ENCODE measurements at places on chromosomes 12 and 14. TPM values are rescaled to one million over a fixed set of nuclear protein-coding genes. Genes with fewer than 3 reads are reported as not detected.
A peak's percentile ranks its signal among the peaks of the same experiment; 100 is the strongest.

PLA2G1B gene
- total RNA-seq, result not detected

LMNTD1 gene
- total RNA-seq, result not detected

WNT5B gene
- 2.4 TPM for total RNA-seq

USP30 gene
- total RNA-seq, result 13.6 TPM

SPX gene
- total RNA-seq, result 15.7 TPM

OAS2 gene
- total RNA-seq, result 8.0 TPM

NOS1 gene
- total RNA-seq, result 0.15 TPM

MGAT4C gene
- 2.3 TPM for total RNA-seq

DNA sequence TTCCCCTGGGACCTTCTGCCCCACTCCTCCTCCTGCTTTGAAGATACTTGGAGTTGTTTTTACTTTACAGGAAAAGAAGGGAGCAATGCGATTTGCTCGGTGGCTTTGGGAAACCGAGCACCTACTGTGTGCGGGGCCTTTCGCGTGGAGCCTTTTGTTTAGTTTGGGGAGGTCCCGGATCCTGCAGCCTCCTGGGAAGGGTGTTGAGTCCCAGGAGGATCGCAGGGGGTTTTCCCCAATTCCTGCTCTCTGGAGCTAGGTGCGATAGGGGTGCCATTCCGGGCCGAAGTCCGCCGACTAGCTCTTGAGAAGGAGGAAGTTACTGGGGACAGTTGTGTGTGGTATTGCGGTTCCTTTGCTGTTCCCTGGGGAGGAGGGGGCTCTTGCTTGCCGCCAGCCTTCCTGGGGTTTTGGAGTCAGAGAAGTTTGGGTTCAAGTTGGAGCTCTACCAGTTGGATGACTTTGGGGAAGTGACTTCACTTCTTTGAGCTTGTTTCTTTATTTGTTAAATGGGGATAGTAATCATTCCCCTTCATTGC is 1.1 kb downstream of the BRI3BP start:
- no peak for DNase-seq

DNA sequence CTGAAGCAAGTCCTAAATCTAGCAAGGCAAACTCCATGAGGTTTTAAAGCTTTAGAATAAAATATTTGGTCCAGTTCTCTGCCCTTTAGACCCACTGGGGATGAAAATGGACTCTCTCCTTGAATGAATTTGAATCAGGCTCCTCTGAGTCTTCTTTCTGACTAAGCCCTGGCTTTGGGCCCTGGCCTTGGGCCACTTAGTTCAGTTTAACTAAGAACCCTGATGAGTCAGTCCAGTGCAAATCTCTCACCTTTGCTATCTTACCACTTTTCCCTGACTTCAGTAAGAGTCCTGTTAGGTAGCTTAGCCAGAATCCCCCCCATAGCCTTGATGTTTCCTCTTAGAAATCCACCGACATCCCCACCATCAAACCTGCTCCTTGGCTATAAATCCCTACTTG is 427.5 kb downstream of the SNAPC1 start:
- peak; percentile 30 for DNase-seq

DNA sequence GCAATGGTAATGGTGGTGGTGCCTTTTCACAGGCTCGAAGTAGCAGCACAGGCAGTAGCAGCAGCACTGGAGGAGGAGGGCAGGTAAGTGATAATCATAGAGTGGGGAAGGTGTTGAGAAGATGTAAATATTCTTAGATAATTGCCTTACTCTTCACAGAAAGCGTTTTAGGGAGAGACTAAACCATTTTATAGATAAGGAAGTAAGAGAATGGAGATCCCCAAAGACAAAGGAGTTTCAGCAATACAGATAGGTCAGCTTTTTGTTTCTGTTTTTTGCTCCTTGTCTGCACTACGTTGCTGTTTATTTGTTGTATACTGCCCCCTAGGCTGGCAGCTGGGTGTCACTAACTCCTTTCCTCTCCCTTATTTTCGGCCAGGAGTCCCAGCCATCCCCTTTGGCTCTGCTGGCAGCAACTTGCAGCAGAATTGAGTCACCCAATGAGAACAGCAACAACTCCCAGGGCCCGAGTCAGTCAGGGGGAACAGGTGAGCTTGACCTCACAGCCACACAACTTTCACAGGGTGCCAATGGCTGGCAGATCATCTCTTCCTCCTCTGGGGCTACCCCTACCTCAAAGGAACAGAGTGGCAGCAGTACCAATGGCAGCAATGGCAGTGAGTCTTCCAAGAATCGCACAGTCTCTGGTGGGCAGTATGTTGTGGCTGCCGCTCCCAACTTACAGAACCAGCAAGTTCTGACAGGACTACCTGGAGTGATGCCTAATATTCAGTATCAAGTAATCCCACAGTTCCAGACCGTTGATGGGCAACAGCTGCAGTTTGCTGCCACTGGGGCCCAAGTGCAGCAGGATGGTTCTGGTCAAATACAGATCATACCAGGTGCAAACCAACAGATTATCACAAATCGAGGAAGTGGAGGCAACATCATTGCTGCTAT is 2.0 kb downstream of the SP1 start:
- peak; percentile 46 for DNase-seq

- peak; percentile 5 for DNase-seq
These were observed 15.3 kb downstream of the FAM222A start for GRCh38 chr12:109728921-109729320.

GRCh38 chr12:67068204-67068731 is 200.9 kb upstream of the CAND1 start:
- no peak for DNase-seq

- DNase-seq, result no peak
These were observed 249.2 kb downstream of the TRHDE start for GRCh38 chr12:72521326-72521725.

DNA sequence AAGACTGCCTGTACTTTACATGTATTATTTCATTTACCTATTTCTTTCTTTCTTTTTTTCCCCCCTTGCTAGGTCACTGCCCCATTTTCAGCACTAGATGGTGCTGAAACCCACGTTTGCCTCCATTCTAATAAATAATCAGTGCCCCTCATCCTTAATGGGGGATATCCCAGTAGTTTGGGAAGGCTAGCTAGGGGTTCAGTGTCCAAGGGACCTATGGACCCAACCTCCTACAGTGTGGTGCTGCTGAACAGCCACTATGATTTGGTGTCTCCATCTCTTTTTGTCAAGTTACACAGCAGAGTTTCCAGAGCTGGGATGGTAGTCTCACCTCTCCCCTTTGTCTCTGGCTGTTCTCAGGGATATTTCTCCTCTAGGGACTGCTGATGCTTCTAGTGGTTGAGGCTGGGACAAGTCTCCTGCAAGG is 6.5 kb upstream of the HCFC2 start:
- DNase-seq, result no peak

DNA sequence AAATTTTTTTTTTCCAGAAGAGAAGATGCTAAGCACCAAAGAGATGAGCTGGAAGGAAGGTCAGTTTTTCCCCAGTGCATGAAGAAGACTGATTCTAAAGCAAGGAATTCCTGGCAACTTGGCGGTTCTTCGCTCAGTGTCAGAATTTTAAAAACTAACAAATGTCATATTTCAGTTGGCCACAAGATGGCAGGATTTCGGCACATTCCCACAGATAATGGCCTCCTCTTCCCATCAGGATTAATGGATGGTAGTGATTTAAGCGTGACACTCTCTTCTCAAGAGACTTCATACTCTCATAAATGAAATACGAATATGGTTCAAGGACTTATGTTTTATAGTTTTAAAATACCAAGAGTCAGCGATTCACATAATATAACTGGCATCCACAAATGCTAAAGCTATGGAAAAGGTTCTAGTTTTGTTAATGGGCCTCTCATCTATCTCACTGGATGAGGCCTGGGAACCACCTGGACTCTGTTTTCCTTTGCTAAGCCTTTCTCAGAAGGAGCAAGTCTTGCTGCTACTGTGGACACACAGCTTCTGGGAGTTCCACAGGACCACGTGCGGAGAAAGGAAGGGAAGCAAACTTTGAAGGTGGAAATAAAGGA is 46.1 kb upstream of the PTPRO start:
- no peak for DNase-seq

- no peak for DNase-seq
These were observed 154.6 kb downstream of the SLC6A15 start for GRCh38 chr12:84757978-84758377.

- DNase-seq, result no peak
These were observed 1040.4 kb downstream of the FLRT2 start for GRCh38 chr14:86570371-86570770.

Data from left ventricle myocardium superior (tissue), 1 donor.